ENCODE measurements at places on chromosomes 7 and 10.

DNA sequence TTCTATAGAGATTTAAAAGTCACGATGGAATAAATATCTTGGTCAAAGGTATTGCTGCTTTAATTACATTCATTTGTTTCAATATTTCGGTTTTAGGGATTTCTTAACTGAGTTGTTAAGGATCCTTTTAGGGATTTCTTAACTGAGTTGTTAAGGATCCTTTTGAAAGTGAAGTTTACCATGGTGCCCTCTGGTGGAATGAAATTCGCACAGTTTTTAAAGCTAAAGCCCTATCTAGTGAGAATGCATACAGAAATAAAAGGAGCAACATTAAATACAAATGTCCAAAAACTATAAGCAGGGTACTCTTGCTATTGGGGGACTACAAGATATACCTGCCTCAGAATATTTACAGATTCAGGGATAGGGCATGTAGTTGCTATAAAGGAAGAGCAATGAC lies 193.7 kb downstream of the RNLS start:
- DNase-seq, result peak; percentile 38

DNA sequence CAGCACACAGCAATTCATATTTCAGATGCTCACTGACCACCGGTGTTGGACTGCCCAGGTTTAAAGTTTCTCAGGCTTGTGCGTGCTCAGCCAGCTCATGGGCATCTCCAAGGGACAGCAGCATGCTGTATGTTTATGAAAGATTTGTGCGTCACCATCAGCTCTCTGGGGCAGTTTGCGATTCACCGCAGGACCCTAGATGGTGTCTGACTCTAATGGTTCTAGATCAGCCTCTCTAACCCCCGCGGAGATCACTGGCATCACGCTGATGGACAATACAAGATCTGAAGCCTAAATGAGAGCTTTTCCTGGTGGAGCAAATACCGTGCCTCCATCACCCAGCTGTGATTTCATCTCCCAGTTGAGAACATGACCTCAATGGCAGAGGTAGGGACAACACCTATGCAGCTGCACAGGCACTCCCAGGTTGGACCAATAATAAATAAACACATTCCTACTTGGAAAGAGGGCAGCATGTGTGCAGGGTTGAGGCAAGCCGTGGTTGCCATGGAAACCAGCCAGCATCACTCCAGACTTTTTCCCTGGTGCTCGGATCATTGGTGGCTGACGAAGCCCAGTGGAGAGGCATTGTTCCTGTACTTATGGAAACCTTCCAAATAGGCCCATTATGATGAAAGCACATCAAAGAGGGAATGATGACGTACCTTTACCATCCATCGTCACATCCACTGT lies 253.6 kb downstream of the KCNMA1 start:
- no peak for DNase-seq

DNA sequence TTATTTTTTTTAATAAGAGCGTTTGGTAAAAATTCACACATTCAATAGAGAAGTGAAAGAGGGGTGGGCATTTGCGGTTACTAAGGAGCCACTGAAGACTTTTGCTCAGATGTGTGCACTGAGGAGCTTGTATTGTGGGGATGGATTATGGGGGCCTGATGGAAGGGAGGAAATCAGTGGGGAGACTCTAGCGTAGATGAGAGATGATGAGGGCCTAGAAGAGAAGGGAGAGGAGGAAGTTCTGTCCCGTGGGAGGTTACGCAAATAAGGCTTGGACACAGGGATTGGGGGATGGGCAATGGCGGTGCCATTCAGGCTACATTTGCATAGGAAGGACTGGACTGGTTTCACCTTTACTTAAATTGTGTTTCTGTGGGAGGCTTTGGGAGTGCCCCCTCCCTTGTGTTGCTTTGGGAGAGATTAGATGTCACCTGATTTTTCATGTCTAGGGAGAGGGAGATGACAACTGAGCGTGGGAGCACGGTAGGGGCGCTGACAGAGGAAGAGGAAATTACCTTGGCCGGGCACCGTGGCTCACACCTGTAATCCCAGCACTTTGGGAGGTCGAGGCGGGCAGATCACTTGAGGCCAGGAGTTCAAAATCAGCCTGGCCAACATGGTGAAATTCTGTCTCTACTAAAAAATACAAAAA lies 2.2 kb upstream of the HIP1 start:
- no peak for DNase-seq

- DNase-seq, result no peak
Measured at GRCh38 chr10:132366006-132366405, 31.0 kb upstream of the PWWP2B start.

DNA sequence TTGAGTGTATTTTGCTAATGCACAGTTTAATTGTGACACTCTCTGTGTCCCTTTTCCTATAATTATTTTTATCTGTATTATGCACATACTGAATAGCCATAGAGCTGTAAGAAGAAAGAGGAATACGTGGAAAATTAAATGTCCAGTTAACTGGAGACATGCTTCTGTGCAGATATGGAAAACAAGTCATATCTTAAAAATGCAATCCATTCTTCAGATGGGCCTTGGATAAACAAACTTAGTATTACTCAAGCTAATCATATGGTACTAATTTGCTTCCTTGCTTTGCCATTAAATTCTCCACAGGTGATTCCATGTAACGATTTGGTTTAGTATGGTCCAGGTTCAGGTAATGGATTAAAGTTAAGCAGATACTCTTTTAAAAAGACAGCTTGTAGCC lies 201.2 kb upstream of the CELF2 start:
- no peak for DNase-seq

DNA sequence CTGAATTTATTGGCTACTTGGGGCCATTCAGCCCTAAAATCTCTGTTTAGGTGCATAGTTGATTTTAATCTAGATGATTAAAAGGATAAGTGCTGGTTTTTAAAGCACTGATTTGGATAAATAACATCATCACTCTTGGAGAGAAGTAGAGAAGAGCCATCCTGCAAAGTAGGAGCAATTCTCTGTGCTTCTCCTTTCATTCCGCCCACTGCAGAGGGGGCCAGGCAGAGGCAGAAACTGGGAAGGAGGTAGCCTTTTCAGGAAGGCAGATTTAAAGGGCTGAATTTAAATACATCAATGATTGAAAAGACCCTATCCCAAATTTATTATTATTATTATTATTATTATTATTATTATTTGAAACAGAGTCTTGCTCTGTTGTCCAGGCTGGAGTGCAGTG lies 14.1 kb downstream of the MAP3K8 start:
- DNase-seq, result no peak

DNA sequence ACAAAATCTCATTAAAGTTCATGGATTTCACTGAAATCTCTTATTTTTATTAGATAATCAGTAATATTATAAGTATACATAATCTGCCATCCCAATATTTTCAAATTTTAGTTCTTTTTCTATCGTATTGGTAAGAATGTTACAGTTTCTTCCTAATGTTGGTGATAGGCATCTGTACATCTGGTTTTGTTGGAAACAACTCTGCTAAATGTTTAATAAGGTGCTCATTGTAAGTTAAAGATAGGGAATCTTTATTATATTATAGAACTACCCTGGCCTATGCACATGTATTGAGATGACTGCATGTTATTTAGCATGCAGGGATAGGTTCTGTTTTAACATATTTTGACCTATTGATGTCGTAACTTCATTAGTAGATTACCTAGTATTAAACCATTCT lies 188.6 kb upstream of the PRPS1L1 start:
- no peak for DNase-seq

- no peak for DNase-seq
Measured at GRCh38 chr7:109178342-109178741, 608.7 kb downstream of the DNAJB9 start.

GRCh38 chr7:104960741-104961448 lies 53.1 kb upstream of the KMT2E start:
- no peak for DNase-seq

DNA sequence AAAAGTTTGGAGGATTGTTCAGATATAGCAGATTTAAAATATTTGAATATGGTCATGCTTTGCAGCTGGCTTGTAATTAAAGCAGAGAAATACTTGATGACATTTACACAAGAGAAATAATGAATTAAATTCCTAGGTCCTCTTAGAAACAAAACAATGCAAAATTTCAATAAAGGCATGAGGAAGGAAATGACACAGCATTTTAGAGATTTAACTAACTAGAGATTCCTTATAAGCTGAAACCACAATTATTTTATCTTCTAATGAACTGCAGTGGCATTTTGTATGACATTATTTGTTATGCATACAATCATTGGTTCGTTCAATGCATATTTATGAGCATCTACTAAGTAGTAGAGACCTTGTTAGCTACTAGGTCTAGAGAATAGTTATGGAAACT lies 490.9 kb downstream of the ZWINT start:
- no peak for DNase-seq

- DNase-seq, result no peak
Measured at GRCh38 chr10:114094795-114095194, 51.1 kb downstream of the ADRB1 start.

DNA sequence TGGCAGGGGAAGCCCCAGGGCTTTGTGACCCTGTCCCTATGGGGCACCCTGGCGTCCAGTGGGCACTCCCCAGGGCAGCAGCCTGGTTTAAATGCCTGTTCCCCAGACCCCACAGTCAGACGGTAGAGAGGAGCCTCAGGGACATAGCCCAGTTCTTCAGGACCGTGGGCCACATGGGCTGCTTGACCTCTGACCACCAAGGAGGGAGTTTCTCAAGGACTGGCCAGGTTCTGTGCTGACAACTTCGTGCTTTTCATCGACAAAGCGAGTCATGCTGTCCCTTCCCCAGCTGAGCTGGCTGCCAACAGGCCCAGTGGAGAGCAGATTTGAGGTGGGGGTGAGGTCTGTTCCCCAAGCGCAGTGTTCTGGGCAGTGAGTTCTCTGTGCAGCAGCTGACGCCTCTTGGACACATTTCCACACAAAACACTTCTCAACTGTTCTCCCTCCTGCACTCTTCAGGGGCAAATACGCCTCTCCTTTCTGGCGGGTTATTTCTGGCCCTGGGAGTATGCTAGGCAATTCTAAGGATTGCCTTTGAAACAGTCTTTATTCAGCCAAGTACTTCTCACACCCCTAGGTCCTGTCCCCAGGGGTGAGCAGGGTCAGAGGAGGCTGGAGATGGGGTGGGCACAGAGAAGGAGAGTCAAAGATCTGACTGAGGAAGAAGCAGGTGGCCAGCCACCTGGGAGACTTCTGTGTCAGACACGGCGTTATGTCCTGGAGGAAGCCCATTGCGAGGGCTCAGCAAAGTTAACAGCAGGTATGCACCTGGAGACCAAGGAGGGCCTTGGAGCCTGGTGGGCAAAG lies 57.3 kb upstream of the CAMK2B start:
- DNase-seq, result no peak

- no peak for DNase-seq
Measured at GRCh38 chr10:6445671-6446316, 134.3 kb downstream of the PRKCQ start.

GRCh38 chr7:100573691-100574361 lies at the start of gene SAP25:
Gene SAP25 (minus strand): TSS chr7:100573900. CDS start chr7:100573742, 158 bp downstream.
- no peak for DNase-seq

GRCh38 chr10:119268871-119269506 lies 61.6 kb downstream of the GRK5 start:
- DNase-seq, result no peak

DNA sequence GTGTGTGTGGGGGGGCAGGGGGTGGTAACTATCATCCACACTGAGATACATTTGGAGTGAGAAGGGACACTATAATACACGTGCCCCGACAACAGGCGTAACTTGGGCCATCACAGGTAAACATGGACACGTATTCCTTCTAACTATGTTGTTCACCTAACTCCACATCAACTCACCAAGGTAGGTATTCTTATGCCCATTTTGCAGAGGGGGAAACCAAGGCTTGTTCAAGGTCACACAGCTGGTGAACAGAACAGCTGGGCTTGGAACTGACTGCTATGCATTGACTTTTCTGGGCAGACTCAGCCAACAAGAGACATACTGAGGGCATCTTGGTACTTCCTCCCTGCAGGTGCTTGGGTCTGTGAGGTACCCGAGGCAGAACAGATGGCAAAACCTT lies 170.1 kb downstream of the ADAM12 start:
- no peak for DNase-seq

GRCh38 chr10:112532189-112532588 lies 85.2 kb downstream of the VTI1A start:
- no peak for DNase-seq

- no peak for DNase-seq
Measured at GRCh38 chr7:155728116-155728515, 83.7 kb downstream of the RBM33 start.

DNA sequence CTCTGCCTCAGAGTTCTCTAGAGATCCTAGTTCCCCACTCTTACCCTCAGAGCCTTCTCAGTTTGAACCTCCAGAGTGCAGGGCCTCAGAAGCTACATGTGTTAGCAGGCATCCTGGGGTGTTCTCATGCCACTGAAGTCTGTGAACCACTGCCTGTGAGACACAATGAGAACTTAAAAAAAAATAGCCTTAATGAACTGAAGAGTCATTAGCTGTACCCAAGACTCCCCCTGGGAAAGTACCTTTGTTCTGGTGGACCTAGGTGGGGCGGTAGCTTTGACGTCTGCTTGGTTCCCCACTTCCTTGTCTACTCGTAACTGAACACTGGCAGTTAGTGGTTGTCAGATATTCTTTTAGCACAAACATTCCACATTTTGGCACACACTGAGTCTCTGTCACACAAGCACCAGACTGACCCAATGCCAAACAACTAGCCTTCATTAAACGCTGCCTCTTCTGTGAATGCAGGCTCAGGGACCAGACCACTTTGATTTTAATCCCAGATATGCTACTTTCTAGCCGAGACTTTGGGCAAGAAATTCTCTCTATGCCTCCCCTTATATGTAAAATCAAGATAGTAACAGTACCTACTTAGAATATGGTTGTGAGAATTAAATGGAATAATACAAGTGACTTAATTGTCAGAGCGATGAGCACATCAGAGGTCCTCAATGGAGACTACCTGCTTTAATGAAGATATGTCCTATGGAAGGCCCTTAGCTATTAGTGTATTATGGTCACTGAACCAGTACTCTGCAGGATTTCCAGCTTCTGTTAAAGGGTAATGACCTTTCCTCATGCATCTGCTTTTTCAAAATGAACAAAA lies 75.3 kb upstream of the CC2D2B start:
- DNase-seq, result no peak

DNA sequence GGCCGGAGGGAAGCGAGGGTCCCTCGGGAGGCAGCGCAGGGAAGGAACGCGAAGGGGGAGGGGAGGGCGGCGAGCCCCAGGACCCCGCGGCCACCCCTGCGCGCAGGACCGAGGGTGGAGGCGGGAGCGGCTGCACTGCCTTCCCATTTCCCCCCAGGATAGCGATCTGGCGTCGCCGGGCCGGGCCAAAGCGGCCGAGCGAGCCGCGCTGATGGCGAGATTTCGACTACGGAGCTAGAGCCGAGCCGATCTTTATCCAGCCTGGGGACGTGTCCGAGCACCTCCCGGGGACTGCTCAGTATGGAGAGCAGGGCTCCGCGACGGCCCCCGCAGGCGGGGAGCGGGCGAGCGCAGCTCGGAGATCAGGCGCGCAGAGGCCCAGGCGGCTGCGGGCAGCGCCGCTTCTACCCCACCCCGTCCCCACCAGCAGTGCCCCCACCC lies 590 bp upstream of the CRTAC1 start:
- DNase-seq, result no peak

All from GM04504 (cell line).